ENCODE measurements at places on chromosomes 1 and 21.

GRCh38 chr21:16421007-16421406 lies 691.2 kb downstream of the USP25 start:
- DNase-seq: no peak

GRCh38 chr1:101264697-101265096 lies 27.9 kb downstream of the S1PR1 start:
- DNase-seq: no peak

DNA sequence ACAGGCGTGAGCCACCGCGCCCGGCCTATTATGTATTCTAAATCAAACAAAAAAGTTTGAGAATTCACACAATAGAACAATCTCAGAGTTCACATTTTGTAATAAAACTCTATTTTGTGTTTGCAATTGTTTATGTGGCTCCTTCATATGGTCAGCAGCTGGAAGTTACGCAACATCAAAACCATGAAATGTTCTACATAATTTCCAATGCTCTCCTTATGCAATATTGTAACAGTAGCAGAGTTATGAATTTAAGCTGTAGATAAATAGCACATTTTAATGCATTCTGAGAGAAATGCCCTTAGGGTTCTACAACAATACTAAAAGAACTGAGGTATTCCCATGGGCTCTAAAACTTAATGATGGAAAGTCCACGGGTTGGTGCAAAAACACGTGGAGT lies 62.3 kb upstream of the COL11A1 start:
- no peak for DNase-seq

- no peak for DNase-seq
Measured at GRCh38 chr1:181659321-181659957, 176.1 kb downstream of the CACNA1E start.

All from HTR-8/SVneo (cell line).